ENCODE measurements at places on chromosomes 7 and 10.

DNA sequence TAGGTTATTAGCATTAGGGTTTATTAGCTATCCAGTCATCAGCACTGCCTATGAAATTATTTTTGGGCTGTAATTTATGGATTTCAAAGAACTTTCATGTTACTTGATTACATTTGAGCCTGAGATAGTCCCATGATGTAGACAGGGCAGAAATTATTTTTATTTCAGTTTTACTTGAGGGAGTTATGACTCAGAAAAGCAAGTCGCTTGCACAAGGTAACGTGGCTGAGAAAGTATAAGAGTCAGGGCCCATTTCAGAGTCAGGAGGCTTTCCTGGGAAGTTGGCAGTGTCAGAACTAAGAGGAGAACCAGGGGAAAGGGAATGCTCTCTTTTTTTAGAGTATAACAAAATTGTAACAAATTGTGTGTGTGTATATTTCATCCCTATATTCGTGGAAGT is 16.5 kb downstream of the GATA3 start:
- no peak for DNase-seq

DNA sequence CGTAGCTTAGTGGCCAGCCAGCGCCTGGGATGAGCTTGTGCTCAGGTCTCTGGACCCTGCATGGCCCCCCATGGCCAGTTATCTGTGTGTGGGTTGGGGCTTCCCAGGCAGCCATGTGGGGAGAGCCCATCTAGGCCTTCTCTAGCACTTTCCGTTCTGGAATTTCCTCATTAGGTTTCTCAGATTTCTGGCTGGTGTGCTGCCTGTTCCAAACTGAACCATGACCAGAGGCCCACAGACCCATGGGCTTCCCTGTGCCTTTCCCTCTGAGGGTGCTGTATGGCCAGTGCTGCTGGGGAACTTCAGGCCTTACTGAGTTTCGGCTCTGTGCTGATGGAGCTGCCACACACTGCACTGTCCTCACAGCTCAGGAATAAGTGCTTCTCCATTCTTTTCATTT is 50.2 kb downstream of the SHH start:
- DNase-seq: no peak

DNA sequence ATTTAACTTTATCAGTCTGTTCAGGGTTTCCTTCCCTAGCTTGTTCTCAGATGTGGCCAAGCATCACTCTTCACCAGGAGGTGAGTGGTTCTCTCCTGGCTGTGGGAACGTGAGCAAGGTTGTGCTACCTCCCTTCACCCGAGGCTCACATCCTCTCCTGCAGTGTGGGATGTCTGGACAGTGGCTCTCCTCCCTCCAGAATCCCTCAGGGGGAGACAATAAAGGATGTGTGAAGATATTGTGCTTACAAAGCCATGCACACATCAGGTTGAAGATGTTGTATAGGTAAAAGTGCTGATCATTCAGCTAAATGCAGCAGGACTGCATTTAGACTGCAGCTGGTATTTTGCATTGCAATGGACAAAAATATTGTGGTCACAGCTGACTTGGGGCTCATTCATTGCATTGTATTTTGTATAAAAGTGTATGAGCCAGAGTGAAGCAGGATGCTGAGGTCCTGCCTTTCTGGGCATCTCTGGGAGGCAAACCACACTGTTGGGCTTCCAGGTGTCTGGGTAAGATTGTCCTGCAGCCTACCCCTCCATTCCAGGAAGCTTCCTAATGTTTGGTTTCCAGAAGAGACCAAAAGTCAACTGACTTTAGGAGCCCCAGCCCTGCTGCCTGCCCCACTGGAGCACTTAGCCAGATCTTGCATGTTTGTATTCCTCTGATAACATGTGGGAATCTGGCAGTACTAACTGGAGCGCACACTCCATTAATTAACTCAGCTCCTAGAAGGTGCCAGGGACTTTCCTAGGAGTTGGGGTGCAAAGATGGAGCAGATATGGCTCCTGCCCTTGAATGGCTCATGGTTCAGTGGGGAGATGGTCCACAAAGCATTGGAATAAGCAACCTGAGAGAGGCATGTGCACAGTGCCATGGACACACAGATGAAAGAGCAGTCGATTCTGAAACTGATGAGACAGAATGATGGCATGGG is 292.5 kb upstream of the ZNF32 start:
- no peak for DNase-seq

DNA sequence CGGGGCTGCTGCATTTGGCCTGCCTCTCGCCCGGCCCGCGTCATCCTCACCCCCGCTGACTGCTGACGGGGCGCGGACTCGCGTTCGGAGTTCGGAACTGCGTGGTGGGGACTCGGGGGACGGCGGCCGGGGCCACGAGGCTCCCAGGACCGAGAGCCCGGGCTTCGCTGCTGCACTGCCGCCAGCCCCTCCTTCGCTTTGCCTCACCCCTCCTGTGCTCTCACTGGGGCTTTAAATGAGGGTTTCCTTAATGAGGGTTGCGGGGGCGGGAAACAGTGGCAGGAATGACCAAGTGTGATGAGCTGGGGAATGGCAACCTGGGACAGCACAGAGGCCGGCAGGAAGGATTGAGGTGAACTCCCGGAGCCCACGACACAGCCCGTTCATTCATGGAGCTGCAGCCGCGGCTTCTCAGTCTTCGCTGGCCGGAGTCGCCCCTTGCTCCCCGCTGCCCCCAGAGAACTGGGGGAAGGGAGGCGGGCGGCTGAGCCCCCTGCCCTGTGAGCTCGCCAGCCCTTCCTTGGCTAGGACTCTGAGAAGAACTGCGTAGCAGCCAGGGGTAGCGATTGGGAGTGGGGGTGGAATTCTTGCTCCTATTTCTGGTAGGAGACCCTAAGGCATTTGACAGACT is 1.5 kb upstream of the LRRC4 start:
- no peak for DNase-seq

GRCh38 chr7:76091506-76091905 is 43.6 kb downstream of the MDH2 start:
- no peak for DNase-seq

GRCh38 chr7:154990964-154991540 is 11.9 kb downstream of the PAXIP1 start:
- no peak for DNase-seq

DNA sequence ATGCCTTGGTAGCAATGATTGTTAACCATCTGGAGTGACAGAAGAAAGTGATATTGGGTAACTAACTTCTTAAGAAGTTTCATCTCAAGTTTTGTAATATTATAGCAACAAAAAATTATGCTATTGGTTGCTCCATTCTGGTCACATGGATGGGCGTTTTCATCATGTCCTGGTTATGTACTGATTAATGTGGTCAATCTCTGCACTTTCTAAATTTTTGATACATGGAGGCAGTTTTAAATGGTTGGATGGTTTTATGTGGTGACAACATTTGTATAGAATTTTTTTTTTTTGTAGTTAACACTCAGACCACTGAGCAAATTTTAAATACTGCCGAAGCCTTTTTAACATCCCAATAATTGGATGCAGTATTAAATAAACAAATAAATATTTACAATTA is 55.2 kb upstream of the CCAR1 start:
- DNase-seq: no peak

GRCh38 chr7:153943861-153944260 is 108.3 kb upstream of the DPP6 start:
- DNase-seq: no peak

DNA sequence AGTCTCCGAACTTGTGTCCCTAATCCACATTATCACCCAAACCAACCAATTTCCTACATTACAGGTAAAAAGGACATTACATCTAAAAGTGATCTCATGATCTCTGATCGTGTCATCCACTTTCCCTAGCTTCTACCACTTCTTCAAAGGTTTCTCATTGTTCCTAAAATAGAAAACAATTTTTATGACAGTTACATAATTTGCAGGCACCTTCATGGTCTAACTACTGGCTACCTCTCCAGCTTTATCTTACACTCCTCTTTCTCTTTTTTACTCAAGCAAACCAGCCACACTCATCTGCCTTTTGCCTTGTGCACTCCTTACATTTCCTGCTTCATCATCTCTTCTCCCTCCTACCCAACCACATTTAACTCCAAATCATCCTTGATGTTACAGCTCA is 886.7 kb upstream of the SORCS1 start:
- DNase-seq: no peak
